ENCODE measurements at places on chromosomes 4 and X.

DNA sequence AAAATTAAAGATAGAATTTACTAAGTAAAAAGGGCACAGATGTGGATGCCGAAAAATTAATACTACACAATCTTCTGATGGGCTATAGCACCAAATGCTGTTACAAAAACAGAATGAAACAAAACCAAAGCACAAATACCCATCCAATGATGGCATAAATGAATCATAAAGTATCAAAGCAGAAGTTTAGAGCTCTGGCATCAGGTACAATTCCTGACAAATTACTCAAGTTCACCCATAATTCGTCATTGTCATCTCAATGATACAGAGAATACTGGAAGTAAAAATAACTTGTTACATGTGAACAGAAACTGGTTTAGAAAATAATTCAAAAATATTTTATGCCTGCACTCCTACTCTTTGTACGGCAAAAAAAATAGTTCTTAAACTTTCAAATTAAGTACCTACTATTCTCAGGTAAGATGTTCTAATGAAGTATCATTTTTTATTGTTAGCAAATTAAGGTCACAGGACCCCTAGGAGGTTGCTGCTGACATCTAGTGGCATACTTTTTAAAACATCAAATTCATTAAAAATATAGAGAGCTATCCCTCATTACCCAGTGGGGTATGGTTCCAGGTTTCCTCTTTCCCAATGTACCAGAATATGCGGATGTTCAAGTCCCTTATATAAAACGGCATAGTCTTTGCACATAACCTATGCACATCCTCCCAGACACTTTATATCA is 126.1 kb downstream of the INPP4B start:
- no peak for DNase-seq
- H3K4me3 ChIP-seq, result no peak overlapping the region
- H3K27ac ChIP-seq, result no peak overlapping the region
- H3K4me1 ChIP-seq, result peaks cover 10% of the 10 kb centered on the region

DNA sequence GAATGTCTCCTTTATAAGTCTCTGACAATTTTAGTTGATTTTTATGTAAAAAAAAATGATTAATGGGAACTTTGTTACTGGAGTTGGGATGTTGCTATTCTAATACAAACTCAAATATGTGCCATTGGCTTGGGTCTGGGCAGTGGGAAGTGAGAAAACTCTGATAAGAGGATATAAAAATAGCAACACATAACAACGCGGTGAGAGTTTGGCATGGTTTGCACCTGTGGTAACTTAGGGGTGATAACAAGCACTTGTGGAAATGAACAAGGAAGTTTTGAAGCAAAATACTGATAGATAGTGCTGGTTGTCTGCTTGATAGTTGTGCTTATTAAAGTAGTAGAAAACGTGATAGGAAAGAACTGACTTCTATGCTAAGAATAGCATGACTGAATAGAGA is 743.3 kb upstream of the AGA start:
- H3K4me1 ChIP-seq, result no peaks in the 10 kb centered on the region
- no peak for DNase-seq
- no peaks in the 10 kb centered on the region for H3K27me3 ChIP-seq
- H3K4me3 ChIP-seq, result no peak overlapping the region
- H3K27ac ChIP-seq, result no peak overlapping the region

- H3K4me3 ChIP-seq, result no peak overlapping the region
- H3K36me3 ChIP-seq, result no peaks in the 10 kb centered on the region
- no peak for DNase-seq
- no peaks in the 10 kb centered on the region for H3K27me3 ChIP-seq
- no peak overlapping the region for H3K27ac ChIP-seq
Observed at GRCh38 chr4:124903995-124904722, 191.6 kb upstream of the ANKRD50 start.

DNA sequence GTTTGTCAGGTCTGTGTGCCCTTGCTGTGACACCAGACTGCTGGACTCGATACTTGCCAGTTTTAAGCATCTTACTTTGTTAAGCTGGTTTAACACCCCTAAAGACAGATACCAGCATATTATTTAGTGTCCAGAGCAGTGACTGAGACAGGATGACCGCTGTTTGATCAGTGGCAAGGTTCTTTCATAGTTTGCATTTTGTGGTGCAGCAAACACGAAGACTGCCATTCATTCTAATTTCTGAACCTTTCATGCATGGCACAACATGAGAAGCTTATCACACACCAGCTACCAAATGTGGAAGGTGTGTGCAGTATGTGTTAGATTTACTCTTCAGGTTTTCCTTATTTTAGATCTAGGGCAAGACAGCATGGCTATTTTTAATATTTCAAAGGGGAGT is 28.2 kb downstream of the JADE1 start:
- no peak overlapping the region for H3K4me3 ChIP-seq
- H3K36me3 ChIP-seq, result peaks cover 18% of the 10 kb centered on the region

GRCh38 chr4:85152480-85152879 is 186.0 kb upstream of the WDFY3 start:
- no peaks in the 10 kb centered on the region for H3K36me3 ChIP-seq
- DNase-seq, result no peak
- H3K4me3 ChIP-seq, result no peak overlapping the region
- H3K27ac ChIP-seq, result no peak overlapping the region
- no peaks in the 10 kb centered on the region for H3K4me1 ChIP-seq

- DNase-seq, result peak; percentile 55
- H3K27me3 ChIP-seq, result peaks cover 43% of the 10 kb centered on the region
- H3K27ac ChIP-seq, result no peak overlapping the region
- H3K36me3 ChIP-seq, result no peaks in the 10 kb centered on the region
Observed at GRCh38 chr4:54217642-54218495, 11.2 kb upstream of the PDGFRA start.

GRCh38 chr4:175306436-175306835 is 388.3 kb downstream of the ADAM29 start:
- H3K4me1 ChIP-seq, result no peaks in the 10 kb centered on the region
- no peak for DNase-seq
- H3K27me3 ChIP-seq, result no peaks in the 10 kb centered on the region
- no peaks in the 10 kb centered on the region for H3K36me3 ChIP-seq

GRCh38 chrX:46573892-46574773 is 568 bp downstream of the CHST7 start:
- peak overlapping the region; percentile 57 for H3K4me3 ChIP-seq
- H3K27ac ChIP-seq, result no peak overlapping the region
- H3K27me3 ChIP-seq, result peaks cover 8% of the 10 kb centered on the region
- peak; percentile 38 for DNase-seq
- H3K4me1 ChIP-seq, result peaks cover 48% of the 10 kb centered on the region

GRCh38 chr4:33064238-33064637 is 2344.1 kb downstream of the PCDH7 start:
- no peaks in the 10 kb centered on the region for H3K36me3 ChIP-seq
- no peaks in the 10 kb centered on the region for H3K4me1 ChIP-seq
- no peaks in the 10 kb centered on the region for H3K27me3 ChIP-seq
- H3K4me3 ChIP-seq, result no peak overlapping the region
- DNase-seq, result no peak

- H3K4me1 ChIP-seq, result peaks cover 4% of the 10 kb centered on the region
- H3K4me3 ChIP-seq, result peak overlapping the region; percentile 21
- H3K27ac ChIP-seq, result no peak overlapping the region
- no peaks in the 10 kb centered on the region for H3K36me3 ChIP-seq
Observed at GRCh38 chr4:184548648-184549341, 74.4 kb upstream of the IRF2 start.
